Large intestine (tissue), 12 donors: ENCODE measurements at places on chromosomes 13 and 19. TPM values are rescaled to one million over a fixed set of nuclear protein-coding genes. Genes with fewer than 3 reads are reported as not detected.

Gene MUC16
- polyA plus RNA-seq: 0.78 TPM

Gene ZNF235
- polyA plus RNA-seq: 7.6 TPM

Gene ZNF446
- polyA plus RNA-seq: 10.3 TPM

Gene CABP5
- not detected for polyA plus RNA-seq

Gene OR7A5
- not detected for polyA plus RNA-seq
